ENCODE measurements at places on chromosomes 2 and 18.
A peak's percentile ranks its signal among the peaks of the same experiment; 100 is the strongest.

GRCh38 chr2:99850084-99850710, 292.2 kb downstream of the AFF3 start:
- no peak for DNase-seq

GRCh38 chr2:52404866-52405265, 1362.7 kb upstream of the CHAC2 start:
- peak; percentile 26 for DNase-seq

GRCh38 chr2:230751062-230751461, 38.4 kb downstream of the CAB39 start:
- DNase-seq: no peak

GRCh38 chr2:6181525-6181924, 489.3 kb downstream of the SOX11 start:
- no peak for DNase-seq

DNA sequence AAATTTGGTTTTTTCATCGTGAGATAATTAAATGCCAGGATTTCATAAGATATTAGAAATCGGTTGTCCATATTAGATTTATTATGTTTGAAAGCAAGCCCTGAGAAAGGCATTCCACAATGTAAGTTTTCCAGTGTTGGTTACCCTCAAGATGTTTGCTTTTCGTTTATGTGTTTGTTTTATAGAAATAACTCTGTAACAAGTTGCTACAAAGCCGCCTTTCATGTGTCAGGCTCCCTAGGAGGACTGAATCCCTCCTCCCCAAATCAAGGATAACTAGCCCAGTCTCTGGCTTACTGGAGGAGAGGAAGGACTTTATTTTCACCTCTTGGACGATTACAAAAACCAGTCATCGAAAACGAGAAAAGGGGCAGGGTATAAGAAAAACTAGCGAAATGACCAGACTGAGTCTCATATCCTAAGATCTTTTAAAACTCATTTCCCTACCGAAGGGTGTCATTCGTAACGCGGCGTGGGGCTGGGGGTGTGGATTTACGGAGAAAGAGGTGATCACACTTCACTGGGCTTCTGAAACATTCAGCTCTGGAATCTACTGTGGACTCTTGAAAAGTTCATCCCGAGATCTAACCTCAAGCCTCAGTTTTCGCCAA, 1.0 kb upstream of the PEX13 start:
- no peak for DNase-seq

DNA sequence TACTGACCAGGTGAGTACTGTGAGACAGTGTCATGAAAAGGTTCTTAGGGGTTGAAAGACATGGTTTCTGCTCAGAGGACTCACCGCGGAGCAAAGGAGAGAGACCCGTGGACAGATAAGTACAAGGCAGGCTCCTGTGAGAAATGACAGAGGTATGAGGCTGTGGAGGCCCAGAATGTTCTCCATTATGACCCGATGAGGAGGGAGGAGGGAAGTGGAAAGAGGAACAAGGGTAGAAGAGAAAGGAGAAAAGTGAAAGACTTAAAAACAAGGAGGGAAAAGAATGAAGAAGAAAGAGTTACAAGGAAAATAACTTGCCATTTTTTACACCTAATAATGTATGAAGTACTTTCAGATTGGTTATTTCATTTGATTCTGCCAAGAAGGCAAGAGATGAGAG, 29.8 kb downstream of the MAPRE3 start:
- DNase-seq: no peak

All from spinal cord (tissue), 10 donors.